Stimulated activated CD4-positive, alpha-beta T cell treated with anti-CD3 and anti-CD28 coated beads, Interleukin-1b, Interleukin-23, amount 100 ng/mL, for 1 hour (primary cell): ENCODE measurements at places on chromosomes 1 and 21.

DNA sequence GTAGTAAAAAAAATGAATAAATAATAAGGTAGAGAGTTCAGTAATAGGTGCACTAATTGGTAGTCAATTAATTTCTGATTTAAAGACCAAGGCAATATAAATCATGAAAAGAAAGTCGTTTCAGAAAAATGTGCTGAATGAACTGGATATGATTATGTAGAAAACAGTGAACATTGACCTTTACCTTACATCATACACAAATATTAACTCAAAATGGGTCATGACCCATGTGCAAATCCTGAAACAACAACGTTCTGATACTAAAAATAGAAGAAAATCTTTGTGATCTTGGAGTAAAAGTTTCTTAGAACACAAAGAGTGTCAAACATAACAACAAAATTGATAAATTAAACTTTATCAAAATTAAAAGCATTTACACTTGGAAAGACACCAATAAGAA lies 39.1 kb downstream of the COL11A1 start:
- DNase-seq, result no peak

- DNase-seq, result no peak
These were observed 255.4 kb downstream of the RGS7 start for GRCh38 chr1:241101622-241102021.

GRCh38 chr1:154749078-154749760 lies 120.9 kb downstream of the KCNN3 start:
- DNase-seq, result no peak

DNA sequence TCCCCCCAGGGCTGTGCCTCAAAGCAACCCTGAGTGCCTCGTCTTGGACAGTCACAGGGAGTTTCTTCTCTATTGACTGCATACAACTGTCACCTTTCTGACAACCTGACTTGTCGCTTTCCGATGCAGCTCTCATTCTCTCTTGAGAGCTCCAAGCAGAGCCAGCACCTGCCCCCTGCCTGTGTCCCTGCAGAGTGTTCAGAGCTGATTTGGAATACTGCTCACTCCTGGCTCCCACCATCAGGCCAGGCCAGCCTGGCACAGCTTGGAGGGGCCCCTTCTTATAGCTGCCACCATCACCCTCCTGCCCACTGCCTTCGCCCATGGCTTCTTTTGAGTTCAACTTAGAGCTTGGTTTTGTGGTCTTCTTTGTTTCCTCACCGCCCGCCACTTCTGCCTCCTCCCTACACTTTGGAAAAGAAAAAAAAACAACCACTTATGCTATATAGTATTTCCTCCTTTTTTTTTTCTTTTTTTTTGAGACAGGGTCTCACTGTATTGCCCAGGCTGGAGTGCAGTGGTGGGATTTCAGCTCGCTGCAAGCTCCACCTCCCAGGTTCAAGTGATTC lies 12.3 kb downstream of the NCF2 start:
- no peak for DNase-seq

- DNase-seq, result no peak
These were observed 5.4 kb downstream of the RUSC1 start for GRCh38 chr1:155326020-155326526.

DNA sequence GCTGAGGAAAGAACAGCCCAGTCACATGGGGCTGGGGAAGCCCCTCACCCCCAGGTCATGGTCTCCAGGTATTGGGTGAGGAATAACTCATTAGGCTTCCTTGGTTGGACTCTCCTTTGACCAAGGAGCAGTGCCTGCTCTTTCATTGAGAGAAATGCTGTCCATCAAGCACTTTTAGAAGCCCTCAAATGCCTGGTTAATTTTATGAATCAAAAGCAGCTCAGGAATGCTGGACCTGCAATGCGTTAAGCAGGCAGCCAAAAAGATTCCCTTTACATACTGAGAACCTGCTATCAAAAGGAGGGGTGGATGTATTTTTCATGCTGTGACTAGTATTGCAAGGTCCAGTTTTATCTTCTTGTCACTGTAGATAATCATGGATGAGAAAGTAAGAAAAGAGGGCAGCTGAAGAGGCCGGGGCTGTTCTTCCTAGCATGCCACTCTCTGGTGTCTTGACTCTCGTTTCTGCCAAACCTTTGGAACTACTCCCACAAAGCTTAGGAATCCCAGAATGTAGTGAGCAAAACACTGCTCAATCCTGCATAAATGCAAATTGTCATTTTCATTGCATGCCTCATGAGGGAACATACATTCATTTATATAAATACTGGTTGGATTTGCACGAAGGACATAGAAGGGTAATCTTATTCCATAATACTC lies 2.1 kb upstream of the CD58 start:
- no peak for DNase-seq

- no peak for DNase-seq
These were observed 229.3 kb downstream of the PRDM2 start for GRCh38 chr1:13929313-13929712.

DNA sequence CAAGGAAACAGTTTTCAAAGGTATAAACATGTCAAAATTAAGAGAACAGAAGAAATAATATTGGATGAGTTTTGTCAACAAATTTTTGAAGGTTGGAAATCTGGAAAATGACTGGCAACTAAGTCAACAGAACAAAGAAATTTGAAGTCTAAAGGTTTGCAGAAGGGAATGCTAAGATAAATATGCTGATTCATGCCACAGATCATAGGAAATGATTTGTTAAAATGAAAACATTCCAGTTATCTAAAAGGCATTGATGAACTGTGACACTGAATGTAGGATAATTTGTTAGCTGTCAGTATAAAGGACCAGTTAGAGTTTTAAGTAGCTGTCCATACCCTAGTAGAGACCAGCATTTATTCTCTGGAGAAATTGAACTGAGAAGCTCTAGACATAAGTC lies 157.9 kb upstream of the CHRM3 start:
- no peak for DNase-seq

- DNase-seq, result no peak
These were observed 106.3 kb downstream of the PRRX1 start for GRCh38 chr1:170770254-170770653.

DNA sequence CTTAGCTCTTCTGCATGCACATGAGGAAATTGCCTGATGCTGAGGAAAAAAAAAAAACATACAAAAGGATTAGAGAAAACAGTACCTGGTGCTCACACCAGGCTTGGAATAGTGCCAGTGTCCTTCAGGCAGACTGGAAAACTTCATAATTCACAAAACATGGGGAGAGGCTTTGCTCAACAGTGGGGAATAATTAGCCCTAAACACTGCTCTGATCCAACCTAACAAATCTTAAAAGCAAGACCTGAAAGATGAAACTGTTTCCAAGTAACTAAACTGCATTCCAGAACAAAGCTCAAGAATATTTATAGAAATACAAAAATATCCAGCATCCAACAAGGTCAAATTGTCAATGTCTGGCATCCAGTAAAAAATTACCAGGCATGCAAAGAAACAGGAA lies 124.8 kb downstream of the AK5 start:
- no peak for DNase-seq

DNA sequence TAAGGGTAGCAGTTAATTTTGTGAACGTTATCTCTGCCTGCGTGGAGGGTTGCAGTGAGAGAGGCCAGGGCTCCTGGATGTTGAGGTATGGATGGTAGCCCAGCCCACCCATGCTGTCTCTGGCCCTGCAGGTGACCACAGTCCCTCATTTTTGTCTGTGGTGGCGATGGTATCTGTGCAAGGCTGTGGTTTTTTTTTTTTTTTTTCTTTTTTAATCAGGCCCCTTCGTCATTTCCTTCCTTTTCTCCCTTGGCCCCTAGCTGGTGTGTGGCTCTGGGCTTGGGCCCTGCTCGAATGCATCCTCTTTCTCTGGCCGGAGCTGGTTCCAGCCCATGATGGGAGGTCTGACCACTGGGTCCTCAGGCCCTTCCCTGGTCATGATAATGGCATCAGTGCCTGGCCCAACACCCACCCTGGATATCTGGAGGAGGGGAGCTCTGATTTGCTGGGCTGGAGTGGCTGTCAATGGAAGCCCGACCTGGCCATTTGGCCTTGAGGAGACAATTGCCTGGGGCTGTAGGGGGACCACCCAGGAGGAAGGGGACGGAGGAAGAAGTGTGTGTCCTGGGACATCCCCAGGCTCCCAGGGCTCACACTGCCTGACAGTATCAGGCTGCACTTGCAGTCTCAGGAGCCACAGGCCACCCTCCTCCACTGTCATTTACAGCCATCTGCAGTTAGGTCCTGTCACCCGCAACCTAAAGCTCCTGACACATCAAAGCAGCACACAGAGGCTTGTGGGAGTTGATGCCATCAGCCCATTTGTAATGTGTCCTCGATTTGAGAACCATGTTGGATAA lies 8.1 kb upstream of the RNF187 start:
- no peak for DNase-seq

DNA sequence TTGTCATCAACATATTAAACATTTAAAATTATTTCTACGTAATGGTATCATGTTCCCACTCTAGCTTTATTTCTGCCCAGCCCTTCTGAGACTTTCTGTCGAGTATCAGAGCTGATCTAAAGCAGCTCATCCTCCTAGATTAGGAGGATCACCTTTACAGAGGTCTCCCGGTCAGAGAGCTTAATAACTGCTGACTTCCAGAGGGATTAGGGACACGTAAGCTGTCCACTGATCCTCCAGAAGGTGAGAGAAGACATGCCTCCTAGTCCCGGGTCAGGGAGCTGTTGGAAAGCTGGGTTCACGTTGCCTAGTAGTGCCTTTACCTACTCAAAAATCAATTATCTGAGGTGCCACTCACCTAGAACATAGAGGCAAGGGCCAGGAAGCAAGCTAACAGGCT lies 31.2 kb upstream of the NADK start:
- DNase-seq, result no peak

DNA sequence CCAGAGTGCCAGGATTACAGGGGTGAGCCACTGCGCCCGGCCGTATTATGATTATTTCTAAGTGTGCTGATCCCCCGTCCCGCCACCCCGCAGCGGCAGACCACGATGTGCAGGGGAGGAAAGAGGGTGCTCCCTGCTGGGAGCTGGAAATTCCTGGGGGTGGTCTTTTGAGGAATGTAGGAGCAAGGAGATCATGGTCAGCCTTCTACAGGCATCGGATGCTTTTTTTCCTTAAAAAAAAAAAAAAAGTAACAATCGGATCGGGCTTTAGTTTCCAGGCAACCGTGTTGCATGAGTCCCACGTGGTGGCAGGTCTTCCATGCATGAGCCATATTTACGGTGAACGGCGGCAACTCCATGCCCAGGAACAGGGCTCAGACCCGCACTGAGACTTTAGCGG lies 74.2 kb upstream of the COX20 start:
- DNase-seq, result no peak

- no peak for DNase-seq
These were observed 22.8 kb upstream of the CFAP126 start for GRCh38 chr1:161390559-161390858.

DNA sequence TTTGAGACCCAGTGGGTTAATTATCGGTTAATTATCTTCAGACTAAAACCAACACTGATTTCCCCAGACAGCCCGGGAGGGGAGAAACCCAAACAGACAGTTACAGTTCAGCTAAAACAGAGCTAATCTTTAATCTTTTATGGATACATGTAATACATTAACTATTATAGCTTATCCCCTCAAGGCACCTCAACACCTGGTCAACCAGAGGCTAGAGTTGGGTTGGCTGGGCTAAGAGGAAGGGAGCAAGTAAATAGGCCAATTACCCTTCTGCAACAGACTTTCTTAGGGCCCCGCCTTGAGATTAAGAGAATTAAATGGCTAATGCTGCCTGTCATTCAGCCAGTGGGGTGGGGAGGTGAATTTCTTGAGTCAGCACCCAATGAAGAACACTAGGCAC lies 6.6 kb upstream of the MED18 start:
- DNase-seq, result no peak

- no peak for DNase-seq
These were observed 8.8 kb upstream of the P3R3URF start for GRCh38 chr1:46184920-46185658.

DNA sequence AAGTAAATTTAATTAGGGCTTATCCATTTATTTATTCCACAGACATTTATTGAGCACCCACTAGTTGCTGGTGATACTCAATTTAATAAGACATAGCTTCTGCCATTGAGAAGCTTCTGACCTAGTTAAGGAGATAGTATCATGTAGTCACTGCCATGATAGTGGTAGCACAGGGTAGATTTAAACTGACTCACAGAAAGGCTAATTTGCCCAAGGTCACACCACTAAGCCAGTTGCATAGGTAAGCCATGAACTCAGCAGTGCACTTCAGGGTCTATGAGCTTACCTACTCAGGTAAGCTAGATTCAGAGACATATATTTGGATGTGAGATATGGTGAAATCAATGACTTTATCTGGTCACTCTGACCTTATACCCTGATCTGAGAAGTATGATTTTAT lies 168.4 kb downstream of the TNFSF18 start:
- DNase-seq, result no peak
